ENCODE measurements at places on chromosomes 11 and 22.
A peak's percentile ranks its signal among the peaks of the same experiment; 100 is the strongest.

GRCh38 chr22:34976474-34976873 is 89.5 kb upstream of the ISX start:
- no peak for DNase-seq

- no peak for DNase-seq
These were observed 24.4 kb downstream of the NPTXR start for GRCh38 chr22:38819387-38819940.

GRCh38 chr11:32280339-32280738 is 155.0 kb downstream of the WT1 start:
- DNase-seq = no peak

DNA sequence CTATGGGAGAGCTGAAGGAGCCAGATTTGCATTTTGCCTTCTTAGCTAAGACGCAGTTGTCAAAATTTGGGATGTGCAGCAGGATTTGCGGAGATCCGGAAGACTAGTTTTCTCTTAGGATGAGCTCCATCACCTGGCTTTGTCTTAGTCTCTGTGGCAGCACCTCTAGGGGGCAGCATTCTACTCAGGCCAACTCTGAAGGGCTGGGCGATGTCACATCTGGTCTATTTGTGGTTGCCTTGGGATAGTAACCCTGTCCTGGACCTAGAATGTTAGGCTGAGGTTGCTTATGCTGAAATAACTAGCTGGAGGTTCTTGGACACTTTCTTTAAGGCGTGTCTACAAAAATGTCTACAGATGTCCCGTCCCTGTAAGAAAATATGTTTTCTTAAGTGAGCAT is 116.2 kb downstream of the FAT3 start:
- DNase-seq = no peak

GRCh38 chr11:36292311-36292722 is 3.1 kb upstream of the COMMD9 start:
- peak; percentile 69 for DNase-seq

GRCh38 chr11:20597680-20598484 is 1.5 kb upstream of the SLC6A5 start:
- no peak for DNase-seq

- peak; percentile 76 for DNase-seq
These were observed at the start of the genes ILK and RRP8 for GRCh38 chr11:6603287-6604080. Gene ILK (plus strand): TSS chr11:6603774. CDS start chr11:6604272, 498 bp downstream. Gene RRP8 (minus strand): TSS chr11:6603616. CDS start chr11:6603502, 114 bp downstream.

- DNase-seq = no peak
These were observed 24.9 kb downstream of the ASPHD2 start for GRCh38 chr22:26453812-26454500.

- no peak for DNase-seq
These were observed 11.9 kb downstream of the FAM83F start for GRCh38 chr22:40006641-40007040.

GRCh38 chr22:25569983-25570382 is 5.5 kb downstream of the GRK3 start:
- peak; percentile 43 for DNase-seq

GRCh38 chr11:11316651-11317230 is 36.3 kb downstream of the CSNK2A3 start:
- no peak for DNase-seq

DNA sequence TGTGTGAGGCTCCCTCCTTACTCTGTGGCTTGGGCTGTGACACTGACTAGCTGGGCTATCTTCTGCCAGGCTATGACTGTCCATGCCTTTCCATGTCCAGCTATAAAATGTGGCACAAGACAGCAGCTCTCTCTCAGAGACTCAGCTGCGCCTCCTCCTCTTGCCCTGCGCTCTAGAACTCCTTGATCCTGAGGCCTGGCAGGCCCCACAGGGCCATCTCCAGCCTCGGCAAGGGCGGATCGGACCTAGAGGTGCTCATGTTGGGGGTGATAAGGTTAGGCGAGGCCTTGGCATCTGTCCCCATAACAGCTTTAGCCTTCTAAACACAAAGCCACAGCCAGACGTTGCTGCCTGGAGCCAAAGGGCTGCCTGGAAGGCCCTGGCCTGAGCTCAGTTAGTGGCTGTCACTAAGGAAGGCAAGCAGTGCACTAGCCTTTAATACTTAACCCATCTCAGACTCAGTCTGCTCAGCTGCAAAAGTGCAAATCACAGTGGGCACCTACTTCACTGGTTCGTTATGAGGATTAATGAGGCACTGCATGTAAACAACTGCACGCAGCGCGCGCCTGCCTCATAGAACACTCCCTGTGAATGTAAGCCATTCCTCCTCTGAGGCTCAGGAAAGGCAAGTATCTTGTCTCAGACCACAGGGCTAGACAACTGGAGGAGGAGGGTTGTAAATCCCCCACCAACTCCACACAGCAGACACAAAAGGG is 1.2 kb downstream of the GUCD1 start:
- DNase-seq = peak; percentile 48

DNA sequence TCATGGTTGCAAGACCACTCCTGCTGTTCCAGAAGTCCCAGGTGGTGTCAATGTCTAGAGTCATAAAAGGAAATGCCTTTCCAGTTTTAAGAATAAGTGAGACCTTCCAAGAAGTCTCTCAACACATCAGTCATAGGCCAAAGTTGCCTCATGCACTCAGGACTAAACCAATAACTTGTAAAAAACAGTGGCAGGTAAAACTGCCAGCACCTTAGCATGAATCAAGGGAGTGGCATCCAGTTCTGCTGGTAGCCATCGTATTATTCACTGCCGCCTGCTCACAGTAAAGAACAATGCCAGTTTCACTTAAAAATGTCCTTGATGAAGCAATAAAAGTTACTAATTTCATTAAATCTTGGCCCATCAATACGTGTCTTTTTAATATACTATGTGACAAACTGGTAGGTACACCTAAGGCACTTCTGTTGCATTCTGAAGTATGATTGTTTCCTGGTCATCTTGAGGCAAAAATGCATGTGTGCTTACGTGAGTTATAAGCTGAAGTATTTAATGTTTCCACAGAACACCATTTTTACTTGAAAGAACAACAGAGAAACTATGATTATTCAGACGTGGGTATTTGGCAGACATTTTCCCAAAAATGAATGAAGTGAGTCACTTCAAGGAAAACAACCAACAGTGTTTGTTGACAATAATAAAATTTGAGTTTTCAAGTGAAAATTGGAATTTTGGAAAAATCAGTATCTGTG is 125.2 kb upstream of the SNX19 start:
- no peak for DNase-seq

- no peak for DNase-seq
These were observed 310.1 kb upstream of the SORL1-AS1 start for GRCh38 chr11:121762820-121763219.

GRCh38 chr11:12606597-12606996 is 67.6 kb upstream of the TEAD1 start:
- DNase-seq = no peak

- DNase-seq = no peak
These were observed 136.1 kb downstream of the MORC2 start for GRCh38 chr22:30832407-30832987.

DNA sequence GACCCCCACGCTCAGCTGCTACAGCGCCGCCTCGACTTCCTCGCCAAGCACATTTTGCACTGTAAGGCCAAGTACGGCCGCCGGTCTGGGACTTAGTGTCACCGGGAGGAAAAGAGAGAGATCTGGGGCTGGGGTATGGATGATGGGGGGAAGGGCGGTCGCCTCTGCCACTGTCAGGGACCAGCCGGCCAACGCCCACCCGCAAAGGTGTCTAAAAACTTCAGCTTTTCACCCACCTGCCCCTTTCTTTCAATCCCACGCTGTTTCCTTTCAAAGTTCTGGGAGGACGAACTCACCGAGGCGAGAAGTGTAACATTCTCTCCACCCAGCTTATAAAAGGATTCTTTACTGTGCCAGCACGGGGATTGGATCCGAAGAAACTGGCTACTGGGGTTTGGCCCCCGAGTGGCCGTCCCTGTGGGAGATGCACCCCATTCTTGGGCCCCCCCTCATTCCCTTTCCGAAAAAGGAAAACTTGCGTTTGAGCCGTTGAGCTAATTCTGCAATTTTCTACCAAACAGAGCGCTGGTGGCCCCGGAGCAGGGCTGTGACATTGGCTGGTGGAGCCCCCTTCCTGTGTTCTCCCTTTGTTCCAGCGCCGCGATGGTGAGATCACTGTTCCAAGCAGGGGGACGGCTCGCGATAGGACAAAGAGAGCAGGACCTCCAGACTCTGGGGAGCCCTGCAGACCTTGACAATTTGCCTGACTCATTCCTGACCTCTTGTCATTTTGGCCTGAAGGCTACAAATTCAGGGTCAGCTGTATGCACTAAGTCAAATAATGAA is 1.8 kb downstream of the FJX1 start:
- no peak for DNase-seq

DNA sequence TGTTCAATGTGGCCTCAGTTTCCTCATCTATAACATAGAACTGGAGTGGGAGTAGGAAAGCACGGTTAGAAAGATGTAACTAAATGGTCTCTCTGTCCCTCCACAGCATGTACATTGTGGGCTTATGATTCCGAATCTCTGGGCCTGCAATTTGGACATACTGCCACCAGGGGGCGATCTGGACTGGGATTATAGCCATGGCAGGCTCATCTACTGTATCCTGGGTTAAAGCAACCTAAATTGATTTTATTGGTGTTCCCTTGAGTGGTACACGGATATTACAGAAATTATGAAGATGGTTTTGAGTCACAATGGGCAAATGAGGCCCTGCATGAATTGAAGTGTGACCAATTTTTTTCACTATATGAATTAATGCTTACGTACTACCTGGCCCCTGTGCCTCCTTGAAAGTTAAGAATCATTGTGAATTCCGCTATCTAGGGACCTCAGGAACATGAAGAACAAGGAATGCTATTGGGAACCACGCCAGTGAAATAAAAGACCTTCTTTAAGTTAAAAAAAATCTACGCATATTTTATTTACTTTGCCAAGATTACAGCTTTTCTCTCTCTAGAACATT is 32.9 kb downstream of the TST start:
- peak; percentile 61 for DNase-seq

All from MV-4-11 (cell line).